ENCODE measurements at places on chromosomes 5 and 9.

DNA sequence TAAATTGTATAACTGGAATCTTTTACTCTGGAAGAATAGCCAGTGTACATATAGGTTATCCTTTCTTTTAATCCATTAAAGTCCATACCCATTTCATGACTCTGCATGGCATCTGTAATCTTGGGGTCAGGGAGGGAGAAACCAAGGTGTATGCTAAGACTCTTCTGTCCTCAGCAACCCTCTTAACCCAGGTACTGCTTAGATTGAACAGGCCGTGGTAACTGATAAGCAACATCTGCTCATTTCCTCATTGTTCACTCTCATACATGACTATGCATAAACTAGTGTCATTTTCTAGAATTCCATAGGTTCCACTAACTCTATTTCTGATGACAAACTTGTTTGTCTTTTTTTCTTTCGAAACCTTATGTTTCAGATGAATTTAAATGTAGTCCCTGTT, 69.3 kb upstream of the IFNE start:
- DNase-seq, result no peak

- DNase-seq, result peak; percentile 64
Observed at GRCh38 chr5:177312649-177313181, 1.0 kb upstream of the MXD3 start.

DNA sequence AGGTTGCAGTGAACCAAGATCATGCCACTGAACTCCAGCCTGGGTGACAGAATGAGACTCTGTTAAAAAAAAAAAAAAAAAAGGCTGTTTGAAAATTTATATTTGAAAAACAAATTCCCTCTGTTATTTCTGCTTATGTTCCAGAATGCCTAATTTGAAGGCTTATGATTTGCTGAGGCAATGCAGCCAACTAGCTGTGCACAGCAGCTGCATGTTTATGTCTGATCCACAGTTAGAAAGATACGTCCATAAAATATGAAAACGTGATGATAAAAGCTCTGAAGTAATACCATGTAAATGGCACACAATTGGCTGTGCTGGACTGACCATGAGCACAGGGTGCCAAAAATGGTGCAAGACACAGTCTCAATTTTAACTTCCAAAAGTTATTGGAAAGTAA, 453.2 kb downstream of the TUSC1 start:
- DNase-seq, result no peak

GRCh38 chr9:83706676-83707517, 861 bp downstream of the UBQLN1 start:
- DNase-seq, result peak; percentile 82

- DNase-seq, result no peak
Observed at GRCh38 chr5:32539981-32540845, 45.1 kb upstream of the SUB1 start.

GRCh38 chr9:93467062-93467416, 13.7 kb upstream of the FAM120AOS start:
- no peak for DNase-seq

GRCh38 chr5:122121479-122122465, 7.6 kb upstream of the ZNF474 start:
- no peak for DNase-seq

DNA sequence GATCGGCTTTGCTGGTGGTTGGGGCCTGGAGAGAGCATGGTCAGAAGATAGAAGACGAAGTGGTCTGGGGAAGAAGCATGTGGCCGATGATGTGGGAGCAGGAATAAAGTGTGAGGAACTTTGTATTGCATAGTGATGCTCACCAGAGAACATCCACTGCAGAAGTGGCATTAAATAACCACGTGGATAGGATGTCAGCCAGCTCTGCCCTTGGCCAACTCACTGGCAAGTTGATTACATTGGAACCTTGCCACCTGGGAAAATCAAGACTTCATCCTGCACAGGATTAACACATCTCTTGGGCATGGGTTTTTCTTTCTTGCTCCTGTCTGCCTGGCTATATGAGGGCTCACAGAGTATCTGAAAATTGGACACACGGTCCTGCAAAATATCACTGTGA, 217.4 kb downstream of the DMRT2 start:
- DNase-seq, result no peak

DNA sequence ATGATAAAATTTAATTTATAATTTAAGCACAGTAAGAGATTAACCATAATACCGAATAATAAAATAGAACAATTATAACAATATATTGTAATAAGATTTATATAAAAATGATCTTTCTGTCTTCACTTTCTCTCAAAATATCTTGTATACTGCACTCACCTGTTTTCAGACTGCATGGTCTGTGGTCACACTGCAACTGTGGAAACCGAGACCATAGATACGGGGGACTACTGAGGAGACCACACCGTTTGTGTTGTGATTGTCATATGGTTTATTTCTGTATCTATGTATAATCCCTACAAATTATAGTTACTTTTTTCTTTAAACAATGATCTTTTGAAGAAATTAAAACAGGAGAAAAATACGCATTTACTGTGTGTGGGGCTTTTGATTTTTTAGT, 78.8 kb upstream of the TNFAIP8 start:
- no peak for DNase-seq

DNA sequence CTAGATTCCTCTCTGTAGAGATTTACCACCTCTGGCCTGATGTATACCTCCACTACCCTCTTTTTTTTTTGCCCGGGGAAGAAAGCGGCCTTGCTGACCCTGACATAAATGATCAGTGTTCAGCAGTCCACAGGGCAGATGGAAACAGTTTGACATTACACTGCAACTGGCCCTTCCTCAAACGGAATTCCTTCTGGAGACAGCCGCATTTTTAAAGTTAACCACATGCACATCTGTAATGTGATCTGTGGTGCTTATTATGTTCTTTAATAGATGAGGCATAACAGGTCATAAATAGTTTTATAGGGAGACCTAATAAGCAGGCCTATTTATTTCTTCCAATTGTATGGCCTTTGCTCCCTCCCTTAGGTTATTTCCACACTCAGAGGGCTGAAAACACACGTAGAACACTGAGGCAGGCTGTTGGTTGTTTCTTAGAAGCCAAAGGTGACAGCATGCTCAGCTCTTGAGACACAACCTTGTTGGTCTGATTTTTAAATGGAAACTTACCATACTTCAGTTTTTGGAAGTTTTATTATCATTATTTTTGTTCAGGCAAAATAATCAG, 84.0 kb upstream of the APC start:
- DNase-seq, result no peak

DNA sequence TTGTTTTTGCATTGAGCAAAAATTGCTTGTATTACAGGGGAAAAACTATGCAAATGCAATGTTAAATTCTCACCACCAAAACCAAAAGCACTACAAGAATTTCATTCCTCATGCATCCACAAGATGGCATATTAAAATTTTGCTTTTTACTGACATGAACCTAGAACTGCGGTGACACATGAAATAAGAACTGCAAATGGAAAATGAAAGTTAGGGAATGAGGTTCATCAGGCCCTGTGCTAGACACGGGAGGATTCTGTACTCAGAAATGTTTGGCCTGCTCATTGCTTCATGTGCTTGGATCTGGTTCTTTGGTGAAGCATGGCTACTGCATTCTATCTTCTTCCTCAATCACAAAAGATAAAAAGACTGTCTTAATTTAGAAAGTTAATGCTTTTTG, 9.1 kb upstream of the RFK start:
- DNase-seq, result peak; percentile 22

DNA sequence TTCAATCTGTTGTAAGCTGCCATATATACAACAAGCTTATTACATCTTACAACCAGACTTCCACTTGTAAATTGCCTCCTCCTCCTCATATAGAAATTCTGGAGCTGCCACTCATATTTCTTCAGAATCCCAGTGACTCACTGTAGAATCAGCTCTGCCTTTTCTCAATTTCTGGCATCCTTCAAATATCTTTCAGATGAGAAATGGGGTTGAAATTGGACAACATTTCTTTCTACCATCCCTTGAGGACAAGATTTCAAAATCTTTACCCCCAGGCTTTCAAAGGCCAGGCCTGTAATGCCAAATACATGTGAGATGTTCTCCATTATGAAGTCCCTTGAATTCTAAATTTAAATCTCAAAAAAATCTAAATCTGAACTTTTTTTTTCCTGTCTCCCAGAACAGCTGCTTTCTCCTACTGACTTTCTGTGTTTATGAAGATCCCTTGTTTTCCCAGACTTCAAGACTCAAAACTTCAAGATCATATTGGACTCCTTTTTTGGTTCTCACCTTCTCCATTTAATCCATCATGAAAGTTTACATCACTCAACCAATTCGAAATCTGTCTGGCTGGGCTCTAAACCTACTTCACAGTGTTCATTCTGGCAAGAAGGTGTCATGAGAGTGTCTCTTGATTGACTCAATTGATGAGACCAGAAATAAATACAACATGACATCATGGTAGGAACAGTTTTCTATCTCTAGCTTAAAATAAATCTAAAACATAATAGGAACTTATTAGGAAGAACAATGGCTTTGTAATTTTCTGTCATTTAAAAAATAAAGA, 109.8 kb downstream of the HMHB1 start:
- DNase-seq, result no peak

GRCh38 chr9:124264823-124265233, 7.1 kb downstream of the NEK6 start:
- DNase-seq, result no peak
